ENCODE measurements at places on chromosomes 4 and X.
A peak's percentile ranks its signal among the peaks of the same experiment; 100 is the strongest.

DNA sequence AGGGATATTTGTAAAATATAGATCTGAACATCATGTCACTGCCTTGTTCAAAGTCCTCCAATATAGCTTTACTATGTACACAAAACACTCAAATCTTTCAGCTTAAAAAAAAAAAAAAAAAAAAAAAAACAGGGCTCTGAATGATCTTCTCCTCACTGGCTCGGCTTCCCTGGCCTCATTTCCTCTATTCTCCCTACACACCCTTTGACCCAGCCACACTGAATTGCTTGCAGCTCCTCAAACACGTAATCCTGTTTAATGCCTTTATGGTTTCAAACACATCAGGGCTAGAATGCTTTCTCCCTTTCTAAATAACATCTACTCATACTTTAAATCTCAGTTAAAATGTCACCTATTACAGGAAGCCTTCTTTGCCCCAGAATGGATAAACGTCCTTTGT lies 60.8 kb downstream of the MTMR8 start:
- DNase-seq, result no peak

- no peak for DNase-seq
These were observed 70.1 kb downstream of the NAA11 start for GRCh38 chr4:79255793-79256192.

- DNase-seq, result no peak
These were observed 120.1 kb upstream of the NAP1L5 start for GRCh38 chr4:88817740-88818139.

GRCh38 chrX:150934453-150934852 lies 36.0 kb upstream of the CD99L2 start:
- no peak for DNase-seq

- DNase-seq, result no peak
These were observed 5.0 kb downstream of the ARMCX5 start for GRCh38 chrX:102604327-102604726.

DNA sequence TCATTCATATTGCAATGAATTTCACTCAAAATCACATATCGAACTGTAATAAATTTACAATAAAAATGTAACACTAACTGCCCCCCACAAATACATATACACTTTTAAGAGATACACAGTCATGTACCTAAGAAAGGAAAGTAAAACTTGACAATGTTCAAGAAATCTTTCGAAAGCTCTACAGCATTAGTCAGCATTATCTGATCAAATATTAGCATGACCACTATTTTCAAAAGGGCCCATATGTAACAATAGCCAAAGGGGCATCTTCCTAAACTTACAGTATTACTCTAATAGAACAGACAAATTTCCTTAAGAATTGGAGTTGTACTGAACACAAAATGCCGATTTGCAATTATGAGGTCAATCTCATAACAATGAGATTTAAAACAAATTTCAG lies 51.8 kb downstream of the STX18 start:
- DNase-seq, result no peak

DNA sequence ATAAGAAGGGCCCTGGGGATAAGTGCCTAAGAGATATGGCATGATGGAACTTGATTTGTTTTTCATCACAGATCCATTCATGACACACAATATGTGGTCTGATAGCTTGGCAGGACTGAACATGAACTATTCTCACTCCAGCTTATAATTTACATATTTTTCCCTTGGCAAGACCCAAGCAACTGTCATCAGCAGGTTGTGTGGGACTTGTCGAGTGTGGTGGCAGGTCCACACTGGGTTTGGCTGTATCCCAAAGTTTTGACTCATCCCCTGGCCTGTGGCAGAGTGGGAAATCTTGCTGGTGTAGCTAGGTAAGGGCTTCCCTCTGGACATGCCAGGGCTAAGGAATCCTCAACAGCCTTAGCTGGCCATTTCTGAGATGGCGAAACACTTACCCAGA lies 81.0 kb upstream of the STIM2 start:
- no peak for DNase-seq

GRCh38 chr4:150242820-150243458 lies 164.7 kb downstream of the DCLK2 start:
- DNase-seq, result peak; percentile 50

- no peak for DNase-seq
These were observed at the start of gene NUDT10 for GRCh38 chrX:51332188-51332942. Gene NUDT10 (plus strand): TSS chrX:51332822. CDS start chrX:51332966, 144 bp downstream.

DNA sequence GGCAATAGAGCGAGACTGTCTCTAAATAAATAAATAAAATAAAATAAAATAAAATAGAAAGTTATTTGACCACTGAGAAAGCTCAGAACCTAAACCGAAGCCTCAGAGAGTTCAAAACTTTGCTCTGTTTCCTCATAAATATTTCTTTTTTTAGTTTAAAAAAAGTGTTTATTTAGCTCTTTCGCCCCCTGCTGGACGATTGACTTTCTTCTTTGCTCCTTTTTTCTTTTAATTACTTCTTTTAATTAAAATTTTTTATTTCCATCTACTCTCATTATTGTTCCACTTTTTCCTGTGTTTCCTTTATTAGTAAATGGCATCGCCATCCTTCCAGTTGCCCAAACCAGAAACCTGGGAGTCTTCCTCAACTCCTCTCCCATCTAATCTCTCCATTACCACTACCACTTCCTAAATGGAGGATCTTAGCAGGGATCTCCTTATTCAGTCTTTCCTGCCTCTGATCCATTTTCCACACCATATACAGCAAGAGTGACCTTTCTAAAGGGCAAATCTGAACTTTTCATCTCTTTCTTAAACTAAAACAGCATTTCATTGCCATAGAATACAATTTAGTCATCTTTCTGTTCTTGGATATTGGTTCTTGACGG lies 728 bp upstream of the IL13RA2 start:
- DNase-seq, result no peak

DNA sequence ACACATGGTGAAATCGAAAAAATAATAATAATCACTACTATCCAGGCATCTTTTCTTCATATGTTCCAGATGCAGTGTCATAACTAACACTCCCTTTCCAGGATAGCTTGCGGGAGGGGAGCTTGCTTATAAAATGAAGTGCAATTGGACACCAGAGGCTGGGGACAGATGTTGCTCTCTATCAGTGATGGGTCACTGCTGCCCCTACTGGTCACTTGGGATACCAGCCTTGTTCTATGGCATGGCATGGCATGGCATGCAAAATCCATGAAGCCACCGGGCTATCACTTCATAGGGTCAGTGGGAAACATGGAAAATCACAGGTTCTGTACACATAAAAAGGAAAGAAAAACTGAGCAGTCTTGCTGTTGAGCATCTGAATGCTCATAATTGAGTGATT lies 168.1 kb downstream of the GLRA2 start:
- no peak for DNase-seq

DNA sequence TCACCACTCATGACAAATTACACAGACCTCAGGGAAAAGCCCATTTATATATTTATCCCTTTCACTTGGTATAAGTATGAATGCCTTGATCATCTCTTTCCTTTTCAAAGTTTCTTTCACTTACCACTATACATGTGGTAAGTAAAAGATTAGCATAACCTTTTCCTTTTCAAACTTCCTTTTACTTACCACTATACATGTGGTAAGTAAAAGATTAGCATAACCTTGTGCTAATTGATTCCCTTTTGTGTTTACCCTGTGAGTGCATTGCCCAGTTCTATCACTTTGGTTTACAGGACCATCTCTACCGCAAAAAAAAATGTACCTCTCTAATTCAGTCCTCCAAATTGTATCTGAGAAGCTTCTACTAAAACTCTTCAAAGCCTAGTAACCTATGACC lies 32.7 kb upstream of the TCEANC start:
- DNase-seq, result no peak

DNA sequence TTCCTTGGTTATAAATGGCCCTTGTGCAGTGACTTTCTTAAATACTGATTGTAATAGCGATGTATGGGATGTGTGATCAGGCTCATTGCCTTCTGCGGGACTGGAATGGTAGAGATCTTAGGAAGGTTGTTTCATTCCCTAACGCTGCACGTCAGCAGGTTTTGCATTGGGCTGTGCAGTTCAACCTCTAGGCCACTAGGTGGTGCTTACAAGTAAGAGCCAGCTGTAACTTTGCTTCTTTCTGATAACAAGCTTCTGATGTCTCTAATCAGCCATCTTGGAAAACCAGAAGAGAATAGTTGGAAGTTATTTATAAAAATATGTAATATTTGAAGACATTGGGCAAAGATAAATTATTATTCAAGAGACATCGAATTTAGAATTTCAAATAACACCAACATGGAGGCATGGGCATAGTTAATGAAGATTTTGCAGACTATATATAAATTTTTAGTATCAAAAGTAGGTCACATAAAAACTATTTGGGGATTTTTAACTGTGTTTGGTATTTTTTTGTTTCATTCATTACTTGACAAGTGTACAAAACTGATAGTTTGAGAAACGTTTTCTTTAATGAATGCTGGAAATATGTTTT lies 339.7 kb upstream of the PCDH7 start:
- DNase-seq, result peak; percentile 65

GRCh38 chrX:135185795-135186443 lies 14.7 kb upstream of the CT55 start:
- peak; percentile 54 for DNase-seq

GRCh38 chr4:149910604-149911350 lies 95.1 kb upstream of the IQCM start:
- no peak for DNase-seq

- DNase-seq, result no peak
These were observed 10.1 kb upstream of the ERAS start for GRCh38 chrX:48816014-48816810.

GRCh38 chr4:189083769-189084168 lies 856.9 kb upstream of the FRG1 start:
- DNase-seq, result no peak

DNA sequence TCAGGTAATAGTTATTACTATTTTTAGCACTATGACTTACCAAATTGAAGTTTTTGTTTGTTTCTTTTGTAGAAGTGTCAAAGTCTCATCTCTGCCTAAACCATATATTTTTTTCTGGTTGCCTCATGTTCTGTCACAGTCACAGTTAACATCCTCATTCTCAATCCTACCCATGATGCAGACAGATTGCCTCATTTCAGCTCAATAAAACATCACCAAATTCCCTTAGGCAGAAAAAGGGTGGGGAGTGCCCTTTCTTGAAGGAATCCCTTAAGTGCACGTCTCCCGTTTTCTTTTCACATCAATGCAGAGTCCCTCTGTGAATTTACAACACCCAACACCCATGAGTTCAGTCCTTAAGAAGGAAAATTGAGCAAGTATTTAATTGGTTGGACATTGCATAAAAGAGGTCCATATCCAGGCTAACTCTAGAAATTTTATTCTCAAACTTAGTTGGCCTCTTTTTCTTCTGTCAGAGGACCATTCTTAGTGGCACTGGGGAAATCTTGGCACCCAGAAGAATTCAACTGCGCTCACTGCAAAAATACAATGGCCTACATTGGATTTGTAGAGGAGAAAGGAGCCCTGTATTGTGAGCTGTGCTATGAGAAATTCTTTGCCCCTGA lies 103.7 kb upstream of the BMPR1B start:
- no peak for DNase-seq

- no peak for DNase-seq
These were observed 943.6 kb downstream of the DMD start for GRCh38 chrX:32267796-32268195.

GRCh38 chr4:88200186-88200585 lies 41.7 kb upstream of the ABCG2 start:
- DNase-seq, result no peak

All from Panc1 (cell line).